Hippocampal formation (tissue), 2 donors: ENCODE measurements at places on chromosomes 5 and 9.

GRCh38 chr5:139021346-139021745 is 146.2 kb upstream of the LRRTM2 start:
- no peak for DNase-seq

GRCh38 chr5:180785794-180786221 is 16.8 kb downstream of the MGAT1 start:
- no peak for DNase-seq

DNA sequence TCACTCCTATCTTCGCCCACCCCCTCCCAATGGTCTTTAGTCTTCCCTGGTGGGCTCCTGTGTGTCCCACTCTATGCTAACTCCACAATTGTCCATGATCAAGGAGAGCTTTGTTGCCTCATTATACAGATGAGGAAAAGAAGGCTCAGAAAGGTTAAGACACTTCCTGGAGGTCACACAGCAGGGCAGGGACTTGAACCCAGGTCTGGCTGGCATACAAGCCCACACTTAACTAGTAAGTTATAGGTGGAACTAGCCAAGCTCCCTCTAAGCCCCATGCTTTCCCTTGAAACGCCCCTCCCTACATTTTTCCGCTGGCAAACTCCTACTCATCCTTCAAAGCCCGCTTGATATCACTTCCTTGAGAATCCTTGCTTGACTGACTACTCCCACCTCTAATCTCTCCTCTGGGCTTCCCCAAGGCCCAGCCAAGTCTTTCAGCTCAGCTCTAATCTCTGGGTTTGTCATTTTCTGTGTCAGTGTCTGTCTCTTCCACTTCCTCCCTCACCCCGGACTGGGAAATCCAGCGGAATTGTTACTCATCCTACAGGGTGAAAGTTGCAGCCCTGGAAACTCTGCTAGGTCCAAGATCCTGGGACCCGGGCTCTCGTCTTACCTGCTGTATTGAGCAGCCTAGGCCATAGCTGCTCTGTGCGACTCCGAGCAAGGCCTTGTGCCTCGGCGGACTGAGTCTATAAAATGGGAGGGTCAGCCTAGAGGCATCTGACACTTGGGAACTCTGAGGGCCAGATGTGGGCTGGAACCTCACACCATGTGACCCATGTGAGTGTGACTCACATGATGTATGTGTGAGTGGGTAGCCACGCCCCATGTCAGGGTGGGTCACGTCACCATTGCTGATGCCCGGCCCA is 144.5 kb downstream of the GAPVD1 start:
- DNase-seq = no peak

- no peak for DNase-seq
Measured at GRCh38 chr9:127079446-127080140, 42.8 kb downstream of the ANGPTL2 start.

- no peak for DNase-seq
Measured at GRCh38 chr5:66324357-66324756, 180.3 kb downstream of the SREK1 start.

DNA sequence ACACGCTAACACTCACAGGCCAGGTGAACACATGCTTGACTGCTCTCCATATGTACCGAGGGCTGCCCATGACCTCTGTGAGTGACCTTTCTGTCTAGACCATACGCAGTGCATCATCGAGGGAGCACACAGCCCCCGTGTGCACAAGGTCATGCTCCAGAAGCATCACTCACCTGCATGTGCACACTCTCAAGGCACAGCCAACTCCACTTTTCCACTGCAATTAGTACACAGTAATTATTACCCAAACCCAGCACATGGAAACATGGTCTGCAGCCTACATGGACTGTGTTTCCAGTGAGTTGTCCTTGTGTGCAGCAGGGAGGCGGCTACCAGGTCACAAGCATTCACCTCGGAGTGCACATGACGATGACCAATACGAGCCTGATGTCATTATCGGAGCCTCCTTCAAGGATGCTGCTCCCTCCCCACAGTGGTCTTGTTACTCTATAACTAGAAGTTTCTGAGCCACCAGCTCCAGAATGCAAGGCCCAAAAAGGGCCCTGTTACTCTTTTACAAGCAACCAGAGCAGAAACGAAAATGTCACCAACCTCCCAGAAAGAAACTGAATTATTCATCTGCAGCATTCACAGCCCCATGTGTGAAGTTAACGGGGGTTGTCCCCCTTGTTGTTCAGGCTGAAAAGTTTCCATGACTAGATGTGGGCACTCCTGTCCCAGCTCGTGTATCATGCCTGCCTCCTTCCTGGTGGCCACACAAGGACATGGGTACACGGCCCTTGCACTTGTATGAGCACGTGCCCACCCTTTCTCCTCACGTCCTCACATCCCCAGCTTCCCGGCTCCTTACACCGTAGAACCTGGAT is 31.2 kb downstream of the SEMA4D start:
- DNase-seq = no peak

DNA sequence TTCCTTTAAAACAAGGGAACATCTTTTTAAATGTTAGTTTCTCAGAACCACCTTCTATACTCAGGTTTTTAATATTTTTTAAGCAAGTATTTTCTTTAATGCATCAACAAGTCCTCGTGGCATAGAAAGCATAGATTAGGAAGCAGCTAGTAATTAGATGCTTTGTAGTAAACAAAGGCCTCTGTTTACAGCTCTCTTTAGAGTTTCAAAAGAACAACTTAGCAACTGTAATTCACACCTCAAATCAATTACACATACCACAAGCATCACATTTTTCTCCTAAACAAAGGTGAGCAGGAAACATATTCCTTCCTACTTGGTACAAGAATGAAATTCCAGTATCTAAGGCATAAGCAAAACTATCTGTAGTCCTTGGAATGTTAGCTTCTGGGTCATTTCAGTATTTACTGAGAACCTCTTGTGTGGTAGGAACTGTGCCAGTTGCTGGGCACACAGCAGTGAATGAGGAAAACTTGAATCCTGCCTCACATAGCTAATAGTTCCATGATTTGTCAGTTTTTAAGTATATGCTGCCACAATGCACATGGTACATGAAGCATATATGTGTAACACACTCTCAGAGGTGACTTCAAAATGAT is 249.1 kb downstream of the CEMIP2 start:
- DNase-seq = no peak

DNA sequence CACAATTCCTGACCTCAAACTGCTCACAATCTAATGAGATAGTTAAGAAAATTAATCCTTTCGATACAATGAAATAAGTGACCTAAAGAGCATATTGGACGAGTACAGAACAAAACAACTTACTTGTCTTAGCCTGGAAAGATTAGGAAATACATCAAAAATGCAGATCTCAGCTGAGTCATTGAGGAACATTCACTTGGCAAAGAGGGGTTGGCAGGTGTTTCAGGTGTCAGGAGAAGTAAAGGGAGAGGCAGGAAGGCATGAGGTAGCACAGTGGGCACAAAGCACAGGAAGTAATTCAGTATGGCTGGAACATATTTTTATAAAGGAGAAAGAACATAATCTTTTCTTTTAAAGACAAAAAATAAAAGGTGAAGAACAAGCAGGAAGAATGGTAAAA is 628.8 kb upstream of the RGMB start:
- DNase-seq = no peak

- DNase-seq = no peak
Measured at GRCh38 chr5:151258201-151258611, 5.2 kb downstream of the GM2A start.

- no peak for DNase-seq
Measured at GRCh38 chr5:54383225-54383901, 72.1 kb upstream of the HSPB3 start.

GRCh38 chr5:66249920-66250319 is 105.8 kb downstream of the SREK1 start:
- DNase-seq = no peak

DNA sequence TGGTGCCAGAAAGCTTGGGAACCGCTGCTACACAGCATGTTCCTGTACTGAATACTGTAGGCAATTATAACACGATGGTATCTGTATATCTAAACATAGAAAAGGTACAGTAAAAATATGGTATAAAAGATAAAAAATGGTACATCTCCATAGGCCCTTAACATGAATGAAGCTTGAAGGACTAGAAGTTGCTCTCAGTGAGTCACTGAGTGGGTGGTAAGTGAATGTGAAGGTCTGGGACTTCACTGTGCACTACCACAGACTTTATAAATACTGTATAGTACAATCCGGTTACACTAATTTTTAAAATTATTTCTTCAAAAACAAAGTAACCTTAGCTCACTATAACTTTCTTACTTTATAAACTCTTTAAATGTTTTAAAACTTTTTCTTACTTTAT is 819.9 kb upstream of the GRAMD2B start:
- no peak for DNase-seq

DNA sequence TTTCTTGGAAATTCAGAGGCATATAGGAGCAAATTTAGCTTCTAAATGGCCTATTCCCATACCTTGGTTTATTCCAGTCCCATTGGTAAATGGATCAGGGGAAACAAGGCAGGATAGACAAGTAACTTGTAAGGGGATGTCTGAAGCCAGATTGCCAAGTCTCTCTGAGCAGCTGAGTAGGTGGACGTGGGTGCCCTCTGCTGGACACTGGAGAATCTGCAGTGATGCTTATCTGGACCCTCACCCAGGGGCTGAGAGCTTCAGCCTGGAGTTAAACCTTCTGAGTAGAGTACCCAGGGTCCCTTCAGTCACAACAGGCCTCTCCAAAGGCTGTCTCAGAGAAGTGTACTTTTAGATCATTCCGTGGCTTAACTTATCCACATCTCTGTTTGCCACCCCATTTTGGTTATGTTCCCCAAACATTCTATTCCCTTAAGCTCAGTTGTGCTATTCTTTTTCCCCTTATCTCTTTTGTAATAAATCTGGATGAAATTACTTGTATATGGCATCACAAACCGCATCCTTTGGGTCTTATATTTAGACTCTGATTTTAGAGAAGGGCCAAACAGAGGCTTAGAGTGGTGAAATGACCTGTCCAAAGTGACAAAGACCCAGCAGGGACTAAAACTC is 218.3 kb upstream of the GLRA1 start:
- peak; percentile 25 for DNase-seq

GRCh38 chr9:136530461-136531089 is 15.3 kb downstream of the NOTCH1 start:
- no peak for DNase-seq

DNA sequence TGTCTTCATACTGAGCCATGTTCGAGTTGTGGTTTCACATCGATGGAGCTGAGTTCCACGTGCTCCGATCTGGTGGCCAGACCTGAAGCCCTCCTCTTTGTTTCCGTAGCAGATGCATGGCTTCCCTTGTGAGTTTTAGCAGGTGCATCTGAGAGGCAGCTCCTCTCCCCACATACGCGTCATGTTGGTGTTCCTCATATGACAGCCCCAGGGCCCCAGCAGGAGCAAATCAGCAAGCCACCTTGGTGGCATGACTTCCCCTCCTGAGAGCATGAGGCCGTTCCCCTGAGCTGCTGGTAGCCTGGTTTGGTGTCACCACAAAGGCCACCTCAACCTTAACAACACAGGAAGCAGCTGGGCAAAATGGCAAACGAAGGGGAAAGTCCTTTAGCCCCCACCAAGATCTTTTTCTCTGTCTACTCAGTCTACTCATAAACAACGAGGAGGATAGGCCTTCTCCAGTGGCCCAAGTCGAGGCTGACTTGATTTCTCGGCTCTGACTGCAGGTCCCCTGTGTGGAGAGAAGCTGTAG is 5.9 kb downstream of the CYFIP2 start:
- DNase-seq = no peak

GRCh38 chr9:76022317-76022716 is 131.8 kb downstream of the PCSK5 start:
- no peak for DNase-seq

DNA sequence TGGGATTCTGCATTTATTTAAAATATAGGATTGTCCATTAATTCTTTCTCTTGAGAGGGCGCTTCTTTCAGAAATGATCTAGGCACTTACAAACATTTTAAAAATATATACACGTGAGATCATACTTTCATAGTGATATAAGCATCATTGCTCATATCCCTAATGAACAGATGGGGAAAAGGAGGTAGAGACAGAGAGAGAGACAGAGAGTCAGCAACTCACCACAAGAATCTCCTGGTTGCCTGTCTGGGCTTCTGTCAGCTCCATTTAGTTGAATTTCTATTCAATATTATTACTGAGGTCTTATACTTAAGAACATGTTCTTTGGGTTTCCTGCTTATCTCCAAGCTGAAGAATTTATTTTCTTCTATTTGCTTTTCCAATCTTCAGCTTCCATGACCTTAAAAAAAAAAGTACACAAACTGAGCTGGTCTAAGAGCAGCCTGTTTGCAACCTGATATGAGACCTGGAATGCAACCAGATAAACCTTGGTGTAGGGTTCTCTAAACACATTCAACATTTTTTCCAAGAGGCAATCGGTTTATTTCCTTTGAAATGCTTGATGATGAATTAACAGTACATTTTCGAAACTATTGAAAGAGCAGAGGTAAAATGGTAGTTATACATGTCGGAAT is 51.6 kb upstream of the LIFR start:
- DNase-seq = no peak

DNA sequence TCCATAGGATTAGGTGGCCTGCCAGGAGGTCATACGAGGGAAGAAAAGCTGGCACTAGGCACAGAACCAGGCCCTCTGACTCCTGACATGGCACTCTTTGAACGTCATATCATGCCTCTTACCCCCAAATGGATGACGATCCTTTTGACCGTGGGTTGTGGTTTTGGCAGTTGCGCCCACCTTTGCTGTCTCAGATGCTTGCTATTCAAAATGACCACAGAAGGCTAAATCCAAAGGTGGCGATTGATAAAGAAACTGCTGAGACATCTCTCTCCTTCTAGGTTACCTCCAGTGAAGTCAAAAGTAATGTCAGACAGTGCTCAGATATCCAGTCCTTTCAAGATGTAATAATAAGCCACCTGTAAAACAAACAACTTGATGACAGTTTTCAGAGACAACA is 385.0 kb downstream of the EFNA5 start:
- DNase-seq = no peak

- no peak for DNase-seq
Measured at GRCh38 chr9:89498852-89499480, 1.1 kb upstream of the SEMA4D start.

DNA sequence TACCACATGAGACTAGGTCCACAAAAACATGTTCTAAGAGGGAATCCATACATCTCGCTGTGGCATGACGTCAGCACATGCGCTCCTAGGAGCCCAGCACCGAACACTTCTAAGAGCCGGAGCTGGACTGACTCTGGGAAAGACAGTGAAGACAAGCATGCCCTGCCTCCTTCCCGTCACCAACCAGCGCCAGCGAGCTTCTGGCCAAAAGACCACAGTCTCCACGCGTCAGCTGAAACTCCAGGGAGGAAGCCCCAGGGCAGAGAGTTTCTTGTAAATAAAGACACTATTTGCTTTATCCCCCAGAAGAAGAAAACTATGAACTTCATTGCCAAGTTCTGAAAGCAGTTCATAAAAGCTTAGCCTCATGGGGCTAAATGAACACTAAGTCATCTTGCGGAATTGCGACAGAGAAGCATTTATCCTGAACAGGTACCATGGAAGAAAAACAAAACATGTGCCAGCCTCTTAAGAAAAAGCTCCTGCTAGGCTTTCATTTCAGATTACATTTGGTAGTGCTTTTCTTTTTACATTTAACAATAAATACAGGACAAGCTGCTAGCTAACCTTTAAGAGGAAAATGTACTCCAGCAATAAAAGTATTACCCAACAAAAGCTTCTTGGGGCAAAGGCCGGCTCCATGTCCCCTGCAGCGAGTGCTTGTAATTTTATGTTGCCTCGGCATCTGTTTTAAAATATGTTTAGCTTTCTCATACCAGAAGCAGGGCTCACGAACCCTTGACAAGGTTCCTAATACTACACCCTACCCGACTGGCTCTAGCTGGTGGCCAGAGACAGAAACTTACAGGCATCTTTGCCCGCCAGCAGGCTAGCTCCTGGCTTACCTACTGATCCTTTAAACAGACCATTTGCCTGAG is 96.5 kb downstream of the PRRT1B start:
- DNase-seq = peak; percentile 42
